Cardiac muscle cell (in vitro differentiated cells and primary cell): ENCODE measurements at places on chromosomes 16 and 17.
A peak's percentile ranks its signal among the peaks of the same experiment; 100 is the strongest.

GRCh38 chr17:14593956-14594355 lies 293.1 kb downstream of the HS3ST3B1 start:
- DNase-seq = no peak

DNA sequence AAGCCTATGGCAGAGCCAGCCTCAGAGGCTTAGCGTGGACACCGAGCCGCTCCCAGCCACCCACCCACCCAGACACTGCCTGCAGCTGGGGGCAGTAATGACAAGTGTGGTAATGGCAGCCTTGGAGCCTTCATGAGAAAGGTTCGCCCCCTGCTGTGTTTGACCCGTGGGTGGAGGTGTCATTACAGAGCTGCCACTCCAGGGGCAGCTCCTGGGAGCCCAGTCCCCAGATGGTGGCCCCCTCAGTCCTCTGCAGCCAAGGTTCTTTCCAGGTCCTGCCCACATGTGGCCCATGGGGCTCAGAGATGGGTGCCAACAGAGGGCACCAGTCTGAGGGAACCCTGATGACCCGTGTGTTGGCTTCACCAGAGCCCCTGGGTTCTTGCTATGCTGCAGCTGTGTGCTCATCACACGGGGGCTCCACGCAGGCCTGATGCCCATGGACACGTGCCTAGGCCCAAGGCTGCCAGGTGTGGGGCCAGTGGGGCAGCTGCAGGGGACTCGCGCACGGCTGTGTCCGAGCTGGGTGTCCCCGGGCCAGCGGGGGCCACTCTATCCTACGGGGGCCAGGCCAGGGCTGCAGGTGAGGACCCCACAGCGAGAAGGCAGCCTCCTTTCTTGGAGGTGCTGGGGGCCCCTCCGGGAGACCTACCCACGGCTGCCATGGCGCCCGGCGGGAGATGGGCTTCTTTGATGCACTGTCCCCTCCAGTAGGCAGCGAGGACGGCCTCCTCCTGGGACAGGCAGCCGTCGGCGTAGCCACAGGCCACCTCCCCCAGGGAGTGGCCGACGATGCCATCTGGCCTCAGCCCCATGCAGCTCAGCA lies 8.1 kb downstream of the FASN start:
- no peak for DNase-seq

GRCh38 chr16:53156516-53156915 lies 101.7 kb downstream of the CHD9 start:
- DNase-seq = no peak

GRCh38 chr16:1333149-1333812 lies at the start of gene BAIAP3:
TSS of gene BAIAP3 (plus strand) at chr16:1333645. CDS start at chr16:1338550, 4,905 bp downstream.
- peak; percentile 52 for DNase-seq

- peak; percentile 80 for DNase-seq
These were observed 3.6 kb upstream of the STAC2 start for GRCh38 chr17:39229274-39229913.

DNA sequence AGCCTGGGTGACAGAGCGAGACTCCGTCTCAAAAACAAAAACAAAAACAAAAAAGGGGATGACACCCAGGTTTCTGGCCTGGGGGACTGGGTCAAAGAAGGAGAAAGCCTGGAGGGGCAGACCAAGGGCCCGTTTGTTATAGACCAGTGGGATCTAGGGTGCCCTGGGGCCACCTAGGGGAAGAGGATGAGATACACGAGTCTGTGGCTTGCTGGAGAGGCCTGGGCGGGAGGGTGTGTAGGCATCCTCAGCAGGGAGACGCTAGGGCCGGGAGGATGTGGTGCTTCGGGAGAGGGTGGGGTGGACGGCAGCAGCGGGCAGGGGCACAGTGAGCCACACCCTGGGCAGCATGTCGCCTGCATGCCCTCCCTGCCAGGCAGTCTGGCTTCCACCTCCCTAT lies 17.1 kb upstream of the CRK start:
- DNase-seq = no peak

DNA sequence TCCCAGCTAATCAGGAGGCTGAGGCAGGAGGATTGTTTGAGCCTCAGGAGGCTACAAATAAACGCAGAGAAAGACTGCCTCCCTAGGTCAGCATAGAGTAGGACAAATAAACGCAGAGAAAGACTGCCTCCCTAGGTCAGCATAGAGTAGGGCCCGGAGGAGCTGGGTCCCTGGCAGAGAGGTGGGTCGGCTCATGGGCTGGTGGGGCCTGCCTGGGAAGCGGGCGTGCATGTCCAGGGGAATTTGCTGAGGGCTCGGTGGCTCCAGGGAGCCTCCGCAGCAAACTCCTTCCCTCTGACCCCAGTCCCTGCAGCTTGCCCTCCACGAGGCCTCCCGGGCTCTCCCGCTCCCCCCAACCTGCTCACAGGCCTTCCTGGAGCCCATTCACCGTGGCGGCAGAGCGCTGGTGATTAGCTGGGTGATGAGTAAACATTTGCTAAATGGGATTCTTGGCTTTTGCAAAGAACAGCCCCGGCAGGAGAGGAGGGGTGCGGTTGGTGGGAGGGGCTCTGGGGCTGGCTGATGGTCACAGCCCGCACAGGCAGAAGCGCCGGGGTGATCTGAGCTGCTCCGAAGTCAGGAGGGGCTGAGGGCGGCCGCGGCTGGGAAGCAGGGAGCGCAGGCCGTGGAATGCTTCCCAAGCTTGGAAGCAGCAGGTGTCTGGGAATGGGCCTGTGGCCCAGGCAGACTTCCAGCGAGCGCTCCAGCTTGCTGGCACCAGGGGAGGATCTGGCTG lies 93.1 kb downstream of the RTN4RL1 start:
- peak; percentile 6 for DNase-seq

DNA sequence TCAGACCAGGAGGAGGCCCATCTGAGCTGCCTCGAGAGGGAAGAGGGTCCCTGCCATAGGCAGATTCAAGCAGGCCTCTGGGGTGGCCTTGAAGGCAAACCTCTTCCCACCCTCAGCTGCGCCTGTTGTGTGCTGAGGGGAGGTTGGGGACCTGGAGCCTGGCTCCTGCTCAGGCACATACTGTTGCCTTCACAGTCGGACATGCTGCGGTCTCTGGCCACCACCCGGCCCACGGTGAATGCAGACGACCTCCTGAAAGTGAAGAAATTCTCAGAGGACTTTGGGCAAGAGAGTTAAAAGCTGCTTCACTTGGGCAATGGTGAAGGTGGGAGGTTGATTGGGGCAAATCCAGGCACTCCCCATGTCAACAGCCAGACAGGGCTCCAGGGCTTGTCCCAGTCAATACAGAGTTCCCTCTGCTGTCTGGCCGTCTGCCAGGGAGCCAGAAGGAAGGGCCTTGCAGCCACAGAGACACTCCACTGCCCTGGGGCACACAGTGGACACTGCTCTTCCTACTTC lies 6.3 kb downstream of the PDF start:
- DNase-seq = no peak

DNA sequence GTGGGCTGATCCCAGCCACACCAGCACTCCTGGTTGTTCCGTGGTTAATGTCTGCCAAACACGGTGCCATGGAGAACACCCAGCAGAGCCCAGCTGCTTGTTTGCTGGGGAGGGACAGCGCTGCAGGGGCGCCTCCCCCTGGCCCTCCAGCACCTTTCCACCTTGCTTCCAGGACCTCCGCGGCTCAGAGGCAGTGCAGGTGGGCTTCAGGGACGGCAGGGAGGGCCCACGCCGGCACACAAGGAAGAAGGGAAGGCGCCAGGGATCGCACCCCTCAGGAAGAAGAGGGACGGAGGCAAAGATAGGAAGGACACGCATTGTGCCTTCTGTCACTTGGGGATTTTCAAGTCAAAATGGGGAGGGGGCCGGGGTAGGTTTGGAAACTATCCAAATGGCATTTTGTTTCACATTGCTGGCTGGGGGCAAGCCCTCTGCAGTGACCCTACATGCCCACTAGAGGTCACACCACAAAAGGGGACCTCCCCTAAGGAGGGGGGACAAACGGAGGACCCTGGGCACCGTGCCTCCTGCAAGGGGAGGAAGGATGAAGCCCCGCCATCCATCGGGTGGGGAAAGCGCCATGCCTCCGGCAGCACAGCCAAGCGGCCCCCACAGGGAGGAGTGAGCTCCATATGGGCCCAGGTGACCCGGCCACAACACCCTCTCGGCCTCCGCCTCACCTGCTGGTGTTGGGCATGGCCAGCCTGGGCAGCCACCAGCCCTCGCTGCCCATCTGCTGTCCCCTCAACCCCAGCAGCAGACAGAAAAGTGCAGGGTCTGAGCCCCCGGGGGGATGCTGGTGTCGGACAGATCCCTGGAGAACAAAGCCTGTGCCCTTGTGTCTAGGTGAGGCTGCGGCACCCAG lies 7.5 kb upstream of the C16orf95 start:
- DNase-seq = peak; percentile 63

DNA sequence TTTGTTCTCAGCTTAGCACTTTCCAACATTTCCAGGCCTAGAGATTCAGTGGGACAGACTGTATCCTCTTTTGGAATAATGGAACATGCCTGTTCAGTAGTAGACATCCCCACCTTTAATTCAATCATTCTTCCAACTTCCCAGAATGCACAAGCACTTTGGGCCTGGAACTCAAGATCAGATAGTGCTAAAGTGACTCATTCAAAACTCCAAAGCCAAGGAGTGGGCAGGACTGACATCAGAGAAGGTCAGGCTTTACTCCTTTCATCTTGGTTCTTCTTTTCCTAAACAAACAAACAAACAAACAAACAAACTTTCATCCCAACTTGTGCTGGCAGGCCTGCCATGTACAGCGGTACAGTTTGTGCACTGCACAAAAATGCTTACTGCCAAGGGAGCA lies 172.0 kb downstream of the AXIN2 start:
- DNase-seq = no peak

DNA sequence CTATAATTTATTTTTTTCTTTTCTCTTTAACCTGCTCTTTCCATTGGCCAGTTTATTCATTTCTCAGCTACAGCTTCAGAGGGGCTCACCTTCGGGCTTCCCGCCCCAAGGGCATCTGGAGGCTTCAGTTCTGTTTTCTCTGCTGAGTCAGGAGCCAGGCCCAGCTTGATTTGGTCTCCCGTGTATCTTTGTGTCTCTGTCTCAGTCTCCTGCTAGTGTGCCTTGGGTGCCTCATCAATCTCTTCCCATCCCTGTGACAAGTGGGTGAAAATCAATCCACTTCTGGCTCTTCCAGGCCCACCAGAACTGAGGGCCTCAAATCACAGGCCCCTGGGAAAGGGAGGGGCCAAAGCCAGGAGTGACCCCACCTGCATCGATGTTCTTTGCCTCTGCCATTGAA lies 72.1 kb downstream of the CCDC182 start:
- DNase-seq = no peak

DNA sequence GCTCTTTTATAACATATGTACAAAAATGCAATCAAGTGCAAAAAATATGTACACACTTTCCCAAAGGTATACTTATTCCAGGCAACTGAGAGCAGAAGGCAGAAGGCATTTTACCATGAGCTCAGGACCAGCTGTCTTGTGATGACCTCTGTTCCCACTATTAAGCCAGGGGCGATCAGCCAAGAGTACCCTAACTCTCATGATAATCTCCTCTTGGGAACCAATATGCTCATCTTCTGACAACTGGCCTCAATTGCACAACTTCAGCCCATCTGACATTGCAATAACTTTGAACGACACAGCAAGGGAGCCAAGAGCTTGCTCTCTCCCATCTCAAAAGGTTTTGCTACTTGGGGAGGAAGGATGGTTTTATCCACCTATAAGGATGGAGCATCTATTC lies 471.9 kb downstream of the HS3ST3B1 start:
- DNase-seq = no peak

- DNase-seq = no peak
These were observed 630 bp downstream of the MILR1 start for GRCh38 chr17:64449545-64449944.

DNA sequence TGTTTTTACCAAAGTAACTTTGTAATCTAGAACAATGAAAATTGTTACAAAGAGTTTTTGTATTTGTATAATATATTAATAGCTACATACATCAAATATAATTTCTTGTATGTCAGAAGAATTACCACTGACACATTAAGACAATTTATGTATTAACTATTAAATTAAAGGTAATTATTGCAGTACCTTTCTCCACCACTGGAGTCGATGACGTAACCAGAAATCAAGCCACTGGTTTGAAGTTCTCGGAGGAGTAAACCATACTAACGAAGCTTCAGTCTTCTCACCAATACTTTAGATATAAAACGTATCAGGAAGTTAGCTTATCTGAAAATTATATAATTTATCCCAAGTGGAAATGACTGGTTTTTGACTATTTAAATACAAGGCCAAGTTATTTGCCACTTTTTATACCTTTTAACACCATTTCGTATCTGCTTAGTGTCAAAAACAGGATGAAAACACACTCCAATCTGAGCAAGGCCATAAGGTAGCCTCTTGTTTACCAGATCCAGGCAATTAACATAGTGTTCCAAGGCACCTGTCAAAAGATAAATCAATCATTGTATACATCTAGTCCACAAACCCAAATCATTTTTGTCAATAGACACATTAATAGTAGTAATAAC lies 4.3 kb downstream of the POLG2 start:
- DNase-seq = no peak

GRCh38 chr17:80002070-80002641 lies 33.5 kb downstream of the TBC1D16 start:
- DNase-seq = no peak

- DNase-seq = no peak
These were observed 45.8 kb downstream of the ZNF652 start for GRCh38 chr17:49316258-49316570.

DNA sequence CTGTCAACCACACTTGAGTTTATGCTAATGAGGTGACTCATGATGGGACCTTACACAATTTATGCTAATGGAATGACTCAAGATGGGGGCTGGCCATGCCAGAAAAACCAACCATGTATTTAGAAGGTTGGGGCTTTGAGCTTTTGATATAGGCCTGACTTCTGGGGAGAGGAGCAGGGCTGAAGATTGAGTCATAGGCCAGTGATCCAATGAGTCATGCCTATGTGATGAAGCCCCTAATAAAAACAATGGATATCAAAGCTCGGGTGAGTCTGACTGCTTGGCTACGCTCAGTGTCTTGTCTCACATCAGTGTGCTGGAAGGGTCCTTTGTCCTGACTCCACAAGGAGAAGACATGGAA lies 7.3 kb downstream of the MFSD6L start:
- peak; percentile 41 for DNase-seq

DNA sequence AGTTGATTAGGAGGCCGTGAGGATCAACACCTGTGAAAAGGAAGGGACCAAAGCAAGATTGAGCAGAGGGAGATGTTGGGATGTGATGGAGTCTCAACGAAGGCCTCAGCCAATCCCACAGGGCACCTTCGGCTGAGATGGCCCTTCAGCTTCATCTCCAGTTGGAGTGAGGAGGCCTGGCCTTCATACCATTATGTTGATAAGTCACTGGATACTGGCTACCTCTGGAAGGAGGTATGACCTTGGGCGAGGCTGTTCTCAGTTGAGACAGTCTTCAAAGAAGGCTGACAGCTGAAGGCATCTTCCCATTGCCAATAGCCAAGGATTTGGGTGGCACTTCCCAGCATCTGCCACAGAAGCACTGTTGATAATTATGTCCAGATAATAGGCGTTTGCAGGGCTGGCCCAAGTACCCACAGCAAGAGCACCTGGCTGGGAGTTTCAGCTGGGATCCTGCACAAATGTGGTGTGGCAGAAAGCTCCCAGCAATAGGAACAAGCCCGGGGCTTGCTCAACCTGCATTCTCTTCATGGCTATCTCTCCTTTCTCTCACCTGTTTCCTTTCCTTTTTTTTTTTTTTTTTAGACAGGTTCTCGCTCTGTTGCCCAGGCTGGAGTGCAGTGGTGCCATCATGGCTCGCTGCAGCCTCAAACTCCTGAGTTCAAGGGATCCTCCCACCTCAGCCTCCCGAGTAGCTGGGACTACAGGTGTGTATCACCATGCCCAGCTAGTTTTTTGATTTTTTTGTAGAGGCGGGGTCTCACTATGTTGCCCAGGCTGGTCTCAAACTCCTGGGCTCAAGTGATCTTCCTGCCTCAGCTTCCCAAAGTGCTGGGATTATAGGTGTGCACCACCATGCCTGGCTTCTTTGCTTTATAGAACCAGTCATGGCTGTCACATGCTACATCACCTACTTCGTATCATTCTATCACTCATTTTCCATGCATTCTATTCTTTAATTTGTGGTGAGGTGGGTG lies 18.2 kb upstream of the MAP3K14 start:
- DNase-seq = no peak
